ENCODE measurements at places on chromosomes 11 and 22.

DNA sequence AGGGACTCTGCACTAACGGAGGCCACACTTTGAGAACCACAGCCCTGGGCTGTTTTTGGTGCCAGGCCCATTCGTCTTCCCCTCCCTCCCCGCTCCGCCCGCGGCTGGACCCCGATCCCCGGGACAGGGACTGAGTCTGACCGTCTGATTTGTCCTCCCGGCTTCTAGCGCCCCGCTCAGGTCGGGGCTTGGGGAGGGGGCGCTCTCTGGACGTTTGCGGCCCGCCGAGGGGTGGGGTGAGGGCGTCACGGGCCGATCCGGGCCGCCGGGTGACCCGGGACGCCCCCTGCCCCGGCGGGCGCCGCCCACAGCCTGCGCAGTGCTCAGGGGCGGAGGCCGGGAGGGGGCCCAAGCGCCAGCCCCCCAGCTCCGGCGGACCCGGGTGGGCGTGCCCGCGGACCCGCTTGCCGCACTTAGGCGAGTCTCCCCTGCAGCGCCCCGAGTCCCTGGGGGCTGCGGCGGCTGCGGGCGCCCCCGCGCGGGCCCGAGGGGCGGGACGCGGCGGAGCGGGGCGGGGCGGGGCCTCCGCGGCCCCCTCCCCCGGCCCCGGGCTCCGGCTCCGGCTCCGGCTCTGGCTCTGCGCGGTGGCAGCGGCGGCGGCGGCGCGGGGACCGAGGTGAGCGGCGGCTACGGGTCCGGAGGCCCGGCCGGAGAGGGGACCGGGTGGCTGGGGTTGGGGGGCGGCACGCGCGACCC lies 33.7 kb upstream of the PRR5 start:
- peak; percentile 8 for DNase-seq

GRCh38 chr11:58898106-58898505 lies 41.2 kb upstream of the GLYATL1 start:
- no peak for DNase-seq

DNA sequence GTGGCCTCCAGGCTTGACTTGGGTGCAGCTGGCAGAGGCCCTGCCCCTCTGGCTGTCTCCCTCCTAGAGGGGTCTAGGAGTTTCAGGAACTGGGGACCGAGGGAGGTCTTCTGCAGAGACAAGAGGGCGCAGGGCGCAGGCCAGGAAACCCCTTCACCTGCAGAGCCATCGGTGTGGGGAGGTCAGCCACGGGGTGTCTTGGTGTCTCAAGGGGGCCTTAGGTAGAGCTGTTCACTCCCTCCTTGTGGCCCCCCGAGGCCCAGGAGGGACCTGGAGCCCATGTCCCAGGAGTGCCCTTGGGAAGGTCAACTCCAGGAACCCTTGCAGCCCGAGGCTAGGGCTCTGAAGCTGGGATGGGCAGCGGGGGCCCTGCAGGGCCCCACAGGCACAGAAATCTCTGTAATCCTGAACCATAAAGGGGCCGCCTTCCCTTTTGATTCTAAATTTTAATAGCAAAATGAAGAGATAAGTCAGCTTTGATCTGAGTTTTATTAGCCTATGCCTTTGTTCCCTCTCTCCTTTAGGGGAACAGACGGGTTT lies 31.4 kb upstream of the TH start:
- DNase-seq = no peak

GRCh38 chr11:120303004-120303637 lies 22.0 kb upstream of the TLCD5 start:
- peak; percentile 56 for DNase-seq

- no peak for DNase-seq
These were observed 39.9 kb downstream of the MN1 start for GRCh38 chr22:27761665-27762064.

DNA sequence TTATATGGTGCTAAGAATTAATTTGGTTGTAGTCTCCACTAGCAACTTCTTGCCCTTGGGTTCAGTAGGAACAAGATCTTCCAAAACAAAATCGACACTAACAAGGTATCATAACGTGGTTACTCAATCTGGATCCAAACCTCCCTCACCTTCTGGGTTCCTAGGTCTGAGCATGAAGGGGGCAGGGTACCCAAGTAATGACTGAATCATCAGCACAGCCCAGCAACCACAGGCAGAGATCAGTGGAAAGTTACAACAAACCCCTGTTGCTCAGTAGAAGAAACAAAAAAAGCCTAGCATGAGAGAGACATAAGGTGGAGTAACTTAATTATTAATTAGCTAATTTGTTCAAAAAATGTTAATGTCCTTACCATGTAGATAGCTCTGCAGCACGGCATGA lies 221.4 kb downstream of the BLID start:
- DNase-seq = peak; percentile 61

- DNase-seq = no peak
These were observed 39.1 kb upstream of the LIPT2 start for GRCh38 chr11:74532501-74533246.

DNA sequence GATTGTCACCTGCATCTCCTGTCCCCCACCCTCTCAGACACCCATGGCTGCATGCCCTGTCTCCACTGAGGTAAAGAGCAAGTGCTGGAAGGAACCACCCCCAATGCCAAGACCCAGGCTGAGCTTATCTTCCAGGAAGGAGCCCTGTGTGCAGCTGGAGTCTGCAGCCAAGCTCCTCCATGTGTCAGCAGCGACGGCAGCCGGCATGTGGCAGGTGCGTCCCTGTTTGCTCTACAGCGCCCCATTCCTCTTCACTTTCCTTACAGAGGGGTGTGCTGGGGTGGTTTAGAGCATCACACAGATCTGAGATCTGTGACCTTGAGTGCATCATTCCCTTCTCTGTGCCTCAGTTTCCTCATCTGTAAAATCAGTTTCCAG lies 7.7 kb upstream of the MN1 start:
- no peak for DNase-seq

DNA sequence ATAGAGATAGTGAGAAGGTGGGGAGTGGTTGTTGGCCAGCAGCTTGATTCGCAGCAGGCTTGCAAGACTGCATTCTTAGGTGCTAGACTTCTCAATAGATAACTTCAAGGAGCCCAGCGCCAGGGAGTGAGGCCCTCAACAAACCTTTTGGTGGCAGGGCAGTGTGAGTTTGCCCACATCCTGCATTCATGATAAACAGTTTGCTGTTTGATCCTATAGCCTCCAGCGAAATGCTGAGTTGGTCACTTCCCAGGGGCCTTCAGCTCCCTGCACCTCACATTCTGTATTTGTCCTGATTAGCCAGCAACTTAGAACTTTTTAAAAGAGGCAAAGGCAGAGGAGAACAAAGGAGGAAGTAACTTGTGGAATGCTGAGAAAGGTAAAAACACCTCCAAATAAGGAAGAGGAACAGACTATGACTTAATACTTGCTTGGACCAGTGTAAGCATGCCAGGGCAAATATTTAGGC lies 25.1 kb downstream of the OR10A6 start:
- no peak for DNase-seq

GRCh38 chr11:92830377-92831155 lies 138.9 kb upstream of the MTNR1B start:
- DNase-seq = no peak

- no peak for DNase-seq
These were observed 16.0 kb upstream of the C22orf42 start for GRCh38 chr22:32175115-32175514.

GRCh38 chr11:96230686-96231085 lies 112.3 kb downstream of the MAML2 start:
- DNase-seq = no peak

- peak; percentile 45 for DNase-seq
These were observed 110.1 kb upstream of the LUZP2 start for GRCh38 chr11:24386546-24387397.

DNA sequence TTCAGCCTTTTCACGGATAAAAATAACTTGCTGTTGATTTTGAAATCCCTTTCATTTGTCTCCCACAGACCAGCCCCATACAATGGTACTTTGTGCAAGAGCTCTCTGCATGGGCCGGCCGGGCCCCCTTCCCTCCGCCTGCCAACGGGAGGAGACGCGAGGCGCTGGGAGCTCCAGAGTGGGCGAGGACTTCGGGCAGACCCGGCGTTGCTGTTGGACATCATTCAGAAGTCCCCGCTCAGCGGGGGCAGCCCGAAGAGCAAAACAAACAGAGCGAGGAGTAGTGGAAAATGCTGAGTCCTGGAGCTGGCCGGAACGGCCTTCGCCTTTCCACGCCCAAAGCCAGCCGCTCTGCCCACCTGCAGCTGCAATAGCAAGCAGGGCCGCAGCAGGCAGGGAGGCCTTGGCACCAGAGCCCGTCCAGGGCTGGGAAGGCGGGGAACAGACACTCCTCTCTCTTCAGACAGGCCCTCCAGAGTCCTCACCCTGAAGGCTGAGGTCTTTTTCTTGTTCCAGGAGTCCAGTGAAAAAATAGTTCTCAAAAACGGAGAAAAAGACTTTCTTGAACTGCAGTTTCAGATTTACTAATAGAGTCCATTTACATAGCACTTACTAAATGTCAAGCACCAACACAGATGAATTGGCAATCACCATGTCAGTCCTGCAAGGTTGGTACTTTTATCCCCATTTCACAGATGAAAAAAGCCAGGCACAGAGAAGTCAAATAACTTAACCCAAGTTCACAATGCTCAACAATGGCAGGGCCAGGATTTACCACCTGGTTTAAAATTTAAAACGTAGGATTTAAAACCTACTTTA lies 135.5 kb downstream of the ETS1 start:
- no peak for DNase-seq

DNA sequence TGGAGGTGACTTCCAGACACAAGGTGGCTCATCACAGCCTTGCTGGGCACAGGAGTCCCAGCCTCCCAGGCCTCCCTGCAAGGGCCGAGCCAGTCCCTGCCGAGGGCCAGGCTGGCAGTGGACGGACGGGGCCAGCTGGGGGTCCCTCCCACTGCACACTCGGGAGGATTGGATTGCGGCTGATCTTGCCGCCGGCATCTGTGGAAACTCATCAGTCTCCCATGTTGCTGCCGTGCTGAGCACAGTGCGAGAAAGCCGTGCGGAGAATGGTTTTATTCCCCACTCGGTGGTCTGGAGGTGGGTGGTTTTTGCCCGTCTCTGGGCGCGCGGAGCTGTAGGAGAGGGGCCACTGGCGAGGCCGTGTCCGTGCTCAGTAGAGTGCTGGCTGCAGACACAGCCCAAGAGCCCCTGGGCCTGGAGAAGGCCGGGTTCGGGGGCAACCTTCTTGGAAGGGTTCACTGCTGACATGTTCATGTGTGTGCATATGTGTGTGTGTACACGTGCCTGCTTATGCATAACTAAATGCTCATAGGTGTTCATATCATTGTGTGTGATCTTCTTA lies 1246.4 kb downstream of the BRD1 start:
- DNase-seq = no peak

DNA sequence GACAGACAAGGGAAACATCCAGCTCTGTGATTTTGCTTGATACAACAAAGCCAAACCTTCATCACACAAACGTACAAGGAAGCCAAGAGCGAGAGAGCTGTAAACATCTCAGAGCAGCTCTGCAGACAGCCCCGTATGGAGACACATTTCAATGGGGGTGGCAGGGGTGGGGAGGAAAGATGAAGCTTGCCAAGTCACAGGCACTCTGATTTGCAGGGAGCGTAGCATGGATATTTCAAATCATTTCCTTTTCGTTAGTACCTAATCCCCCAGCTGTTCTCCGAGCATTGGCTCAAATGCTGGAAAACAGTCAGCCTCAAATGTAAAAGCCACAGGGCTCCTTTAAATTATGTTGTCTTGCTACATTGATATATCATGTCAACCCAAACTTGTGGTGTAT lies 458.9 kb upstream of the CADM1 start:
- DNase-seq = peak; percentile 62

DNA sequence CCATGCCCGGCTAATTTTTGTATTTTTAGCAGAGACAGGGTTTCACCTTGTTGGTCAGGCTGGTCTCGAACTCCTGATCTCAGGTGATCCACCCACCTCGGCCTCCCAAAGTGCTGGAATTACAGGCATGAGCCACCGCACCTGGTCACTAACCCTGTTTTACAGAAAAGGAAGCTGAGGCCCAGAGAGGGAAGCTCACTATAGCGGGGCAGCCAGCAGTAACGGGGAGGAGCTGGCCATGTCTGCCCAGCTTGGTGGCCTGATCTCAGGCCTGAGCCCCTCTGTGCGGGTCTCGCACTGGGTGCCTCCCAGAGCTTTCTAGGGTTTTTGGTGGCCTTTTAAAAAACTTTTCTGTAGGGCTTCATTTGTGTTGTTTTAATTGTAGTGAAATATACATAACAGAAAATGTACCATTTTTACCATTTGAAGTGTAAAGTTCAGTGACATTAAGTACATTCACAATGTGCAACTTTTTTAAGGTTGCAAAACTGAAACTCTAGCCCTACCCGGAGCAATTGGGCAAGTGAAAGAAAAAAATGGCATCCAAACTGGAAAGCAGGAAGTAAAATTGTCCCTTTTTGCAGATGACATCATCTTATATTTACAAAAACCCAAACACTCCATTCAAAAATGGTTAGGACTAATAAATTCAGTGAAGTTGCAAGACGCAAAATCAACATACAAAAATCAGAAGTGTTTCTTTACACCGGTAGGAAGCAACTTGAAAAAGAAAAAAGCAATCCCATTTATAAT lies 14.5 kb upstream of the CYTH4 start:
- no peak for DNase-seq

- DNase-seq = no peak
These were observed 9.0 kb upstream of the VPREB1 start for GRCh38 chr22:22235558-22235957.

- DNase-seq = no peak
These were observed 7.4 kb upstream of the PELI3 start for GRCh38 chr11:66459138-66459778.

DNA sequence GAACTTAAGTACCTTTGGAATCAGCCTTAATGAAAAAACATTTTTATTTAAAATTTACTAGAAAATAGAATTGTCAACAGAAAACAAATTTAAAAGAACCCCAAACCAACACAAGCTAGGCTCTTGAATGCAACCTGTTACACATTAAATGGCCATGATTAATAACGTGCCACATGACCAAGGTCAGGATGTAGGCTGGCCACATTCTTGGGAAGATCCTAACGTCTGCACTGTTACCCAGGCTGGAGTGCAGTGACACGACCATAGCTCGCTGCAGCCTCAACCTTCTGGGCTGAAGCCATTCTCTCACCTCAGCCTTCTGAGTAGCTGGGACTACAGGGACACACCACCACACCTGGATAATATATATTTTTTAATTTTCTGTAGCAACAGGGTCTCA lies 126.4 kb upstream of the APOA1 start:
- DNase-seq = no peak

- no peak for DNase-seq
These were observed 289.4 kb downstream of the TENM4 start for GRCh38 chr11:79151396-79151795.
